ENCODE measurements at places on chromosomes 16 and 17.

DNA sequence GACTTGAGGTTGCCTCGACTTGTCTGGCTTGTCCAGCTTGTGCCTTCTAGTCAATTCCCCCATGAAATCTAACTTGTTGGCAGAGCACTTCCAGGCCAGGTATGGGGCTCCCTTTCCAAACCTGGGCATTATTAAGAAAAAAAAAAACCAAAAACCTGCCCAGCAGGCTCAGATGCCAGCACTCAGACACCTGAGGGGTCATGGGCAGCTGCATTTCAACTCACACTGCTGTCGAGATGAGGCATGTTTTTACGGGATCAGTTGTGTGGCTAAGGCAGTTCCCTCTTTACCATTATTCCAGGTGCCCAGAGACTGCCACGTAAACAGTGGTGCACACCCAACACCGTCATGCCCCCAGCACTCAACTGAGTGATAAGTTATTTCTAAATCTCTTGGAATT lies 17.8 kb downstream of the TMEM11 start:
- DNase-seq, result no peak

DNA sequence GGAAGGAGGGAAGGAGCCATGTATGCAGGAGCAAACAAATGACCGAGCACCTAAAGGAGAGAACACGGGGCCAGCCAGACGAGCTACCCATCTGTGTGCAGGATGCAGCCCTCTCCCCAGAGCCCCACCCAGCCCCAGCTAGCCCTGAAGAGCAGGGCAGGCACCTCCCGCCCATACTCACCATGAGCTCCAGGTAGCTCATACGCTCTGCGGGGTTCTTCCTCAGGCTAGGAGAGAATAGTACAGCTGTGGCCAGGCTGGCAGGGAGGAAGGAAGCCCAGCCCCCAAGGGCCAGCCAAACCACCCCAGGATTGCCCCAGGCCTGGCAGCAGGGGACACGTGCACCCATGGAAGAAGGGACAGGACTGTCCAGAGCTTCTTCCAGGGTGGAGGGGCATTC lies 81.9 kb downstream of the KCNJ18 start:
- no peak for DNase-seq

GRCh38 chr16:17885659-17886207 lies 415.0 kb upstream of the XYLT1 start:
- DNase-seq, result no peak

DNA sequence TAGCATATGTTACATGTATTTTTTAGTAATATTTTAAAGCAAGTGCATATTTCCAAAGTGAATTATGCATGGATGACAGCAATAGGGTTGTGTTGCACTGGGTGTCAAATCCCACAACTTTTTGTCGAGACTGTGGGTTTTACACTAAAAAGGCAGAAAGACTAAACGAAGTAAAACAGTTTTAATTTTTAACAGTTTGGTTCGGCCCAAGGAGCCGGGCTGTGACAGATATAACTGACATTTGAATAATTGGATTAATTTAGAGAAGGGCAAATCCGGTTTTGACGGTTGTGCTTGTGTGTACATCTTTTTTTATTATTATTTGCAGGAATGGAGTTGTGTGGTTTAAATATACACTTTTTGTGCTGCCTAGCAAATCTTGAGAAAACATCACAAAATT lies 263.6 kb downstream of the FTO start:
- DNase-seq, result no peak

GRCh38 chr16:19879241-19879792 lies 5.3 kb downstream of the GPRC5B start:
- no peak for DNase-seq

- DNase-seq, result no peak
Observed at GRCh38 chr17:27326051-27326450, 32.1 kb downstream of the WSB1 start.

GRCh38 chr16:55204069-55204468 lies 119.9 kb upstream of the IRX6 start:
- DNase-seq, result no peak

DNA sequence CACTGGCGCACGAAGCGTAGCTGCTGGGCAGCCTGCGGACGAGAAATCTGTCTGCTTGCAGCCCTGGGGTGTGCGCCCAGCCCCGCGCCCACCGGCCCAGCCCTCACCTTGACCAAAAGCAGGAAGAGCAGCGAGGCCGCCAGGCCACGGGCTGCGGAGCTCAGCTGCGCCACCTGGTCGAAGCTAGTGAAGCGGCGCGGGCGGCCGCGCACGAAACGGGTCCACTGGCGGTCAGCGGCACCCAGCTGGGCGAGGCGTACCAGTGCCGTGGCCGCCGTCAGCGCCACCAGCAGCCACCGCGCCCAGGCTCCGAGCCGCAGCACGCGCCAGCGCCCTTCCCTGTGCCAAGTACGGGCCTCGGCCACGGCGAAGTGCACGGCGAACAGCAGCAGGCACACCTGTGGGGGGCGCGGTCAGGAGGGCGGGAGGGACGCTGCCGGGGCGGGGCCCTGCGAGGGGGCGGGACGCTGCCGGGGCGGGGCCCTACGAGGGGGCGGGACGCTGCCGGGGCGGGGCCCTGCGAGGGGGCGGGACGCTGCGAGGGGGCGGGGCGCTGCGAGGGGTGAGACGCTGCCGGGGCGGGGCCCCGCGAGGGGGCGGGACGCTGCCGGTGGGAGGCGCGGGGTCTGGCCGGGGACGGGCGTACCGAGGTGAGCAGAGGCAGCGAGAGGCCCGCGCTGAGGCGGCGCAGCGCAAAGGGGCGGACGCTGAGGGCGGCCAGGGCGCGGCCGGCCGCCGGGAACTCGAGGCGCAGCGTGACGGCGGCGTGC lies 43.2 kb downstream of the TSC2 start:
- no peak for DNase-seq

DNA sequence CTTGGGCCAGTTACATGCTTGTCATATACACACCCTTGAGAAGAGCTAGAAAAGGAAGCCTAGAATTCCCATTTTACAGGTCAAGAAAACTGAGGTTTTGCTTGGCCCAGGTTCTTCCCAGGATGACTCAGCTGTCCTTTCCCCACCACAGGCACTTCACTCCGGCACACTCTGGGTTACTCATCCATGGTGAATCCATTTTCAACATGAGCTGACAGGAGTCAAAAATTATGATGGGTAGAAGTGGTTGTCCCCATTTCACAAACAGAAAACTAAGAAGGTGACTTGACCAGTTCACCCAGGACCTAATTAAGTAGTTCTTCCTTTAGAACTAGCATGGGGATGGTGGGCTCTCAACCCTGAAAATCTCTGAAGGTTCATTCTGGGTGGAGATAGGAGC lies 67.2 kb downstream of the USP22 start:
- DNase-seq, result no peak

DNA sequence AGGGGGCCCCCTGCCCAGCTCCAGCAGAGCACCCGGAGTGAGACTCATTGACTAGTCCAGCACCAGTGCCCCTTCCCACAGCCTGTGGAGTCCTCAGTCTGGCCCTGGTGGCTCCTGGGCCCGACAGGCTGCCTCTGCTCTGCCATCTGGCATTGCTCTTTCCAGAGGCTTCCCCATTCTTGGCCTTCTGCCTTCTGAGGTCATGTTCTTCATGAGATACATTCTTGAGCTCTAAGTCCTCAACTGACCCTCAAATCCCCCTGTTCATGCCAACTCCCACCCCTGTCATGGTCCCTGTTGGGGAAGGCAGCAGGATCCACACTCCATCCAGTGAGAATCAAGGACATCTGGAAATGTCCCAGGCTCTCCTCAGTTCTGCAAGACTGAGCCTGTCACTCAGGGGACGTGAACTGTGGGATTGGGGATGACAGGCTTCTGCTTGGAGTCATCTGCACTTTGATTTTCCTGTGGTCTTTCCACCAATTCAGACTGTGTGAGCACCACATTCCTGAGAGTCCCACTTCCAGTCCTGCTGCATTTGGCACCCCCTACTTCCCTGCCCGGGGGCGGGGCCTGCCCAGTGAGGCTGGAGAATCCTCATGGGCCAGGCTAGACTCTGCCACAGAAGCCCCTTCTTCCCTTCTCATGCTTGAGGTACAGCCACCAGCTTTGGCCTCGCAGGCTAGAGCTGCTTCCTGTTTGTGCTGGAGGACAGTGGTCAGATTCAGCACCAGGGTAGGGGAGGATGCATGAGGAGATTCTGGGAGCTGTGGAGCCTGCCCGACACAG lies 2.7 kb downstream of the TRPV2 start:
- no peak for DNase-seq

DNA sequence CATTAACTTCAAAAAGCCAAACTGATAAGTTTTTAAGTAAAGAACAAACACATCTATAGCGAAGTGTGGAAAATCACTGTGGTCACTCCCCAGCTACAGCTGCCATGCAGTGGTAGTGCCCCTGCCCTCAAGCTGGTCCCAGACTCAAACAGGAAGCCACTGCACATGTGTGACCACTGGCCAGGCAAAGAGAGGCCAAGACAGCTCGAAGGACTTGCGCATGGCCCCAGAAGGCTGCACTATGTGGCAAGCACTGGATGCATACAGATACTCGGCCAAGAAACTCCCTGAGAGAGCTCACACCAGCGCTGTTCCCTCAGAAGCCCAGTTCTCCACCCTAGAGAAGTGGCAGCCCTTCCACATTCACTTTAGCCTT lies 82.4 kb downstream of the ANKRD11 start:
- DNase-seq, result no peak

All from T-helper 1 cell (primary cell).